NCI-H1694 (cell line): ENCODE measurements at places on chromosomes 12 and 14.
A peak's percentile ranks its signal among the peaks of the same experiment; 100 is the strongest.

DNA sequence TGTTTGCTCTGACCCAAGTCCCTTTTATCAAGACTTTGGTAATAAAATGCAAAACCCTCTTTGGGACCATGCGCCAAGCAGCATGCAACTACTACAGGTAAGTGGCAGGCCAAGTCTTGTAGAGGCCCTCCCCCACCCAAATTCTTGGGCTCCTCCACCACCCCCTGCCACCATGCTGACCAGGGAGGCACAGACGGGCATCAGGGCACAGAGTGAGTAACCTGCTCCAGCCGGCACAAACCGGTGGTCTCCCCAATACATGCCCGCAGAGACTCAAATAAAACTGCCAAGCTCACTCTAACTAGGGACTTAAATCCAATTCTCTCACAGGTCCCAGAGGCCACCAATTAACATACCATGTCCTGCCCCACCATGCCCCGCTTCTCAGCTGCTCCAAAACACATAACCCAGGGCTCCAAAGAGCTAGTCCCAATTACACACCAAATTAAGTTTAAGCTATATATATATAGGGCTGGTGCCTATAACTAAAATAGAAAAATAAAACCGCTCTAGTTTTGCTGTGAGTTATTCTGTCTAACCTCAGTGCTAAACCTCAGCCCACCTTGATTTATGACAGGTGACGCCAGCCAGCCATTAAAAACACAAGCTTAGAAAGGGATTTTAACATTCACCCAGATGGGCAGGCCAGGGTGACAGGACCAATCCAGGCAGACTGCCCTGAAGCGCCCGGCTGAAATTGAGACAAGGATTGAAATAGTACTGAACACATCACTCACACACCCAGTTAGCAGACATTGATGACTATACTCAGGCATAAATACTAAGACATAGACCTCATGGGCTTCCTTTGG lies 81.0 kb downstream of the CLMN start:
- no peak for DNase-seq

- DNase-seq: no peak
Observed at GRCh38 chr14:70093156-70093555, 95.6 kb downstream of the SLC8A3 start.

DNA sequence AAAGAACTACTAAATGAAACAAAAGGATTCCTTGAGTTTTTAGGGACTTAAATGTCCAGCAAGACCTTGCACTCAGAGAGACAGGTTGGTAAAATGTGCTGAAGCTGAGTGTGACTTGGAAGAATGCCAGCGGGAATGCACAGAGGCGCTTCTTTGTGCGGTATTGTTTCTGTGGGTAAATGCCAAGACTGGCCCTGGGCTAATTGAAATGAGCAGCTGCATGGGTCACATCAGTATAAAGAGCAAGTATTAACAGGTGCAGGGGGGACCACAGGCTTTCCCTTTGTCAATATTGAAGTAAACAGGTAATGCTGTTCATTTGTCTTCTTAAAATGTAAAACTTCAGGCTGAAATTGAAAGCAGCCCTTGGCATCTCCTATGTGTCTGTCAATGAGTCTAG lies 74.3 kb downstream of the LMO3 start:
- peak; percentile 64 for DNase-seq

DNA sequence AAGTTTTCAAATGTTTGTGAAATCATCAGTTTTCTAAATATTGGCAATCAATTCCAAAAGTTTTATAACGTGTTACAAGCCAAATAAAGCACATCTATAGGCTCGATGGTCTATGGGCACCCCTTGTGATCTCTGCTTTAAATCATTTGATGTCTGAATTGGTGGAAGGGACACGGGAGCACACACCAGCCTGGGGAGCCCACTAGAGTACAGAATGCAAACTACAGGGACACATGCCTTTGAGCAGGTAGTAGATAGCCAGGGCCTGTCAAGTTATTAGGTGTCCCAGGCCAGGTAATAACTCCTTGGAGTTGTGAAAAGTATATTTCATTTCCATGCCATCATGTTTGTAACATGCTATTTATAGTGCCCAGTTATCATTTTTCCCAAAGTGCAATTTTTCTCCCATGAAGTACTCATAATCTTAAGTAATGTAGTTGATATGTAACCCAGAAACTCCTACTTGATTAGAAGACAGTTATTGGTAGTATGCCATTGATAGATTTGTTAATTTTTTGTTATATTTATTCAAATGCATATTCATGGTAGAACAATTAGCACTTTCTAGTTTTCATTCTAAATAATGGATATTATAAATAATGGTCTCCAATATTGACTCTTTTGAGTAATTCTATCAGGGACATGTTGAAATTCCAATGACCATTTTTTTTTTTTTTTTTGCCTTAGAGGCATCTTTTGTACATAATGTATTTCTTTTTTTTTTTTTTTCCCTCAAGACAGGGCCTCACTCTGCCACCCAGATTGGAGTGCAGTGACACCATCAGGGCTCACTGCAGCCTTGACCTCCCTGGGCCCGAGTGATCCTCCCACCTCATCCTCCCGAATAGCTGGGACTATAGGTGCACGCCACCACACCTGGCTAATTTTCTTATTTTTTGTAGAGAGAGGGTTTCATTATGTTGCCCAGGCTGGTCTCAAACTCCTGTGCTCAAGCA lies 96.9 kb upstream of the FGD4 start:
- DNase-seq: peak; percentile 32

DNA sequence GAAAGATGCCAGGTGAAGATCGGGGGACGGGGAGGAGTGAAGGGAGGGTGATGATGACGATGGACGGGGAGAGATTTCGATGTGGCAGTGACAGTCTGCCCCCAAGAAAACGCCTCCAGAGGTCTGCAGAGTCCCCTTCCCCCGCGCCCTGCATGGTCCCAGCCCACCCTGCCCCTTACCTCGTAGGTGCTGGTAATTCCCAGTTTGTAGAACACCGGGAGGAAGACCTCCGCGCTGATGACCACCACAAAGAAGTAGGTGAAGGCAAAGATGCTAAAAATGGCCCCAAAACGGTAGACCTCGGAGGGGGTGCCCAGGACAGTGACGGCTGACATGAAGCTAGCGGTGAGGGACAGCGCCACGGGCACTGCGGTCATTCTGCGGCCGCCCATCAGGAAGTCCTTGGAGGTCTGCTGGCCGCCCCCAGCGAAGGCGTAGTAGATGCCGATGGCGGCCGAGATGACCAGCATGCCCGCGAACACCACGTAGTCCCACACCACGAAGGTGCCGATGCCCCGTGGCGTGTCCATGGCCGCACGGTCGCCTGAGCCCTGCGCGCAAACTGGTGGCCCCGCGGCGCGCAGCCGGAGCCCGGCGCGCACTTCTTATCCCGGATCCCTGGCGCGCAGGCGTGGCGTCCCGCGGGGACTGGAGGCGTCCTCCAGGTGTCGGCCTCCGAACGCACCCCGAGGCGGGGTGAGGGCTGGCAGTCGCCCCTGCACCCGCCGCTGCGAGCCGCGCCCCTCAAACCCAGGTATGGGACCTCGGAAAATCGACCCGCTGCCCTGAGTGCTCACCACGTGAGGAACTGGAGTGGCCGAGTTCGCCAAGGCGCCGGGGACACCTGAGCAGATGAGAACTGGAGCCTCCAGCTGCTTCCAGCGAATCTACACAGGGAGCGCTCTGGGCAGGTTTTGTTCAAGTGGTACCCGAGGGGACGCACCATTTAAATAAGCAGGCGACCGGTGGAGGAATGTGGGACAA lies at the start of gene SLC5A8:
TSS of gene SLC5A8 (minus strand) at position 920 of the 984 bp plus-strand sequence. CDS start at position 530, 390 bp downstream.
- no peak for DNase-seq

GRCh38 chr12:31312431-31312830 lies 13.5 kb downstream of the SINHCAF start:
- no peak for DNase-seq

- DNase-seq: no peak
Observed at GRCh38 chr12:126038434-126038833, 973.2 kb downstream of the AACS start.

- DNase-seq: no peak
Observed at GRCh38 chr14:21107283-21107800, 6.5 kb downstream of the TMEM253 start.

- no peak for DNase-seq
Observed at GRCh38 chr12:98763656-98764055, 118.6 kb downstream of the APAF1 start.

DNA sequence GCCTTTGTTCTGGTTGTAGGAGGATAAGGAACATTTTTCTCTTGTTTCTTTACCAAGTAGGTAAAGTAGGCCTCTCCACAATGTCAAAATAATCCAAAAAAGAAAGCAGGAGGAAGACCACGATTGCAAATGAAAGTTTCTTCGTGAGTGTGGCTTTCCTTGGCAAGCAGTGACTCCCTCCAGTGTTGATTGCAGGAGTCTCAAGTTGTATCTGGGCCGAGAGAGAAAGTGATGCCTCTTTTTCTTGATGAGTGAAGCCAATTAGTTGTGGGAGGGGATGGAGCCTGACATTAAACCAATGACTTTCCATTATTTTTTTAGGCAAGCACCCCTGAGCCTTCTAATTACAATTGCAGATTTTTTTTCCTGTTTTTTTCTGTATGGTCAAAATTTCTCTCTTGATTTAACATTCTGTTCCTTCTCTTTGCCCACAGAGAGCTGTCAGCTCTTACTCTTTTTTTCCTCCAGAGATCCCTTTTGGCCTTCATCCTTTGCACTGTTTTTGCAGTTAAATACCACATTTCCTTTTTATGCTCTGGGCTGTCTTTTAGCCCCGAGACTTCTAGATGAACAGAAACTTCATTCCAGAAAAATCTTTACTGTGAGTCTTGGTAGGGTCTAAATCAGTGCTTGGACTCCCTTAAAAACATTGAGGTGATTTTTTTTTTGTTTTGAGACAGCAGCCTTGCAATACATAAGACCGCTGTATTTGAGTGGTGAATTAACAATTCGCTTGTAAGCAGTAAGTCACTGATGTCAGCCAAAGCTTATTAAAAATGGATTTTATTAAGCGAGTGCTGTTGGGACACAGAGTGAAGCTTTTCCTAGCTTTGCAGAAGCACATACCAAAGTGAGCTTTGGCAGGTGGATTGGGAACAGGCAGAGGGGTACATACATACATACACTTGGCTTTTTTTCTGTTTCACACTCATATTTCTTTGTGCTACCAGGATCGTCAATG lies 15.8 kb downstream of the FBXW8 start:
- no peak for DNase-seq

GRCh38 chr14:34993426-34993825 lies 10.6 kb downstream of the SRP54 start:
- no peak for DNase-seq

- DNase-seq: no peak
Observed at GRCh38 chr12:122870867-122871664, 24.9 kb downstream of the VPS37B start.

DNA sequence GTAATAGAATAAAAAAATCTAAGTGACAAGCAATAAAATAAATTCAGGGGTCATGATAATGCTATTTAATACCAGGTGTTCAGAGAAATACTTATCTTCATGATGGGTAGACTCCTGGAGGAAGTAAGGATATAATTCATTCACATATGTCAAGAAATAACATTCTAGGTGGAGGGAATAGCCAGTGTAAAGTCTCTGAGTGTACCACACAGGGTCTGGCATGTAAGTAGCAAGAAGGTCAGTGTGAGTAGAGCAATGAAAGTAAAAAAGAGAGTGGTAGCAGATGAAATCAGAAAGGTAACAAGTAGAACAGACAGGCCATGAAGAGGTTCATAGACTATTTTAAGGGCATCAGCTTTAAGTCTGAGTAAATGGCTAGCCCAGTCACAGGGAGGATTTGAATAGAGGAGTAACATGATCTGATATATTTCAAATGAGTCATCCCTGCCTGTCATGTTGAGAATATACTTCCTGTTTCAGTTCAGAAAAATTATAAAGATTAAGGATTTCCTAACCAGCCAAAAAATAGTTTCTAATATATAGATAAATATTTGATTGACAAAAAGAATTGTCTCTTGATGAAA lies 519.9 kb downstream of the C12orf50 start:
- no peak for DNase-seq

DNA sequence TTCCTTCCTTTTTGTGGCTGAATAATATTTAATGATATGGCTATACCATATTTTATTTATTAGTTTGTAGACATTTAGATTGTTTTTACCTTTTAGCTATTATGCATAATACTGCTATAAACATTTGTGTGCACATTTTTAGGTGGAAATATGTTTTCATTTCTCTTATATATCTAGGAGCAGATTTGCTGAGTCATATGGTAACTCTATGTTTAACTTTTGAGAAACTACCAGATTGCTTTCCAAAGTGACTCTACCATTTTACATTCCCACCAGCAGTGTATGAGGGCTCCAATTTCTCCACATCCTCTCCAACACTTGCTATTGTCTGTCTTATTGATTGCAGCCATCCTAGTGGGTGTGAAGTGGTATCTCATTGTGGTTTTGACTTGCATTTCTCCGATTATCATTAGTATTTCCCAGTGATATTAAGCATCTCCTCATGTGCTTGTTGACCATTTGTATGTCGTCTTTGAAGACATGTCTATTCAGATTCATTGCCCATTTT lies 160.2 kb downstream of the KICS2 start:
- DNase-seq: no peak

- DNase-seq: no peak
Observed at GRCh38 chr12:102675672-102676071, 195.3 kb upstream of the IGF1 start.

DNA sequence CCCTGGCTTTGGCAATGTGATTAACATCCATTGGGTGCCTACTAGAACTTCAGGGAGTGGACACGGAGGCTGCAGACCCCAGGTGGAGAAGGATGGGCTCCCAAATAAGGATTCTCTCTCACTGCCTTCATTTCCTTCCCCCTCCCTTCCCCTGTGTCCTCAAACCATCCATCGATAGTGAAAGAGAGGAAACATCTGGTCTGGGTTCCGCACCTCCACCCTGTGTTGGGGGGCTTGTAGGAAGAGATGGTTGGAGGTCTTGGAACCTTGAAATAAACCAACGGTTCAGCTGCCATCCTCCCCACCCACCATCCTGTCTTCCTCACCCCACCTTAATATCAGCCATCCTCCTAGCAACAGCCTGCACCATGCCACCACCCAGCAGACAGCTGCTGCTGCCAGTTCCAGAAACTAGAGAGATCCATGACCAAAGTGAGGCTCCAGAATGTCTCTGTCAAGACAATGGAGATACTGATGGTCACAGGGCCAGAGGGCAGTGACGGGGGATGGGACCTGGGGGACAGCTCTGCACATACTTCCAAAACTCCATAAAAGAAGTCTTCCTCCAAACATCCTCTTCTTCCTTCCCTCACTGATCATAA lies 153.1 kb upstream of the CCND2 start:
- no peak for DNase-seq

GRCh38 chr12:94141892-94142291 lies 6.5 kb upstream of the PLXNC1 start:
- no peak for DNase-seq

DNA sequence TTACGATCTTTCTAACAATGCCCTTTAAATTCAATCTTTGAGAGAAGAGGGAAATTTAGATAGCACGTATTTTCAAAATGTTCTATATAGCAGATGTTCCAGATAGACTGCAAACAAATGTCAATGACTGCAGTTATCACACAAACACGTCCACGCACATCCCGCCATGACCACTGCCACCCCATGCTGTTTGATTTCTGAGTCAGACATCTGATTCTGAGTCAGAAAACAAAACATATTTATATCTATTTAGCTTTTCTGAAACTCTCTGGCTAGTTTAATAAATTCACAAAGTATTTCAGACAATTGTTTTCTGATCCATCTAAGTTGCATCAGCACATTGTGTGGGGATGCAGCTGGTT lies 105.9 kb upstream of the BCAT1 start:
- DNase-seq: peak; percentile 15

- DNase-seq: no peak
Observed at GRCh38 chr12:109494348-109494881, 17.0 kb downstream of the UBE3B start.

- DNase-seq: no peak
Observed at GRCh38 chr12:11697670-11698387, 48.4 kb downstream of the ETV6 start.
